ENCODE measurements at places on chromosomes 7 and 10. TPM values are rescaled to one million over a fixed set of nuclear protein-coding genes. Genes with fewer than 3 reads are reported as not detected.

The CFTR gene
- total RNA-seq, result 10.9 TPM

The TMUB1 gene
- 41.5 TPM for total RNA-seq

The ASB10 gene
- total RNA-seq, result not detected

The CALML5 gene
- not detected for total RNA-seq

The TMEM229A gene
- total RNA-seq, result not detected

The TRPV5 gene
- not detected for total RNA-seq

The BHLHA15 gene
- 0.94 TPM for total RNA-seq

The DGKI gene
- 8.0 TPM for total RNA-seq

The BAIAP2L1 gene
- total RNA-seq, result 25.8 TPM

The LRMDA gene
- 11.7 TPM for total RNA-seq

The LHFPL3 gene
- total RNA-seq, result not detected

The TMEM236 gene
- total RNA-seq, result 0.10 TPM

The ADAP1 gene
- total RNA-seq, result 4.8 TPM

The RBP4 gene
- 5.8 TPM for total RNA-seq

The ING3 gene
- total RNA-seq, result 20.4 TPM

The TMEM130 gene
- 0.60 TPM for total RNA-seq

- no peak for DNase-seq
These were observed 22.7 kb downstream of the MICALL2 start for GRCh38 chr7:1436608-1437007.

- peak; percentile 87 for DNase-seq
These were observed 56.0 kb downstream of the UBE2H start for GRCh38 chr7:129896568-129897382.

DNA sequence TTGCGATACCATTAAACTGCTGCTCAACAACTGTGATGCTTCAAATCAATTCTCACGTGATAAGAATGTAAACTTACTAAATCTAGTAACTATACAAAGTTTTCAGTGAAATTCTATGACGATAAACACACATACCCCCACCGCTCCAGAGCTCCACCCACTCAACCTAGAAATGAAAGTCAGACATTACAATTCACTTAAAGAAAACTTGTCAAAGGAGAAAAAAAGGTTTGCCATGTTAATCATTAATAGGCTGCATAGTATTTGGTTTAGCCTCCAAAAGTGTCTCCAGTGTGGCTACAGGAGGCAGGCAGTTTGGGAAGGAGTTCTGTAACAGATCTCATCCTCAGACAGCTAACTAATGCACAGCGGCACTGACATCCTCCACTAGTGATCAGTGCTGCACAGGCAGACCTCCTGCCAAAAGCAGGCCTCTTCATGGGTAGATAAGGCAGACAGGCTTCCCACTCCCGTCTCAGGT, 3.1 kb downstream of the HERPUD2 start:
- peak; percentile 23 for DNase-seq

DNA sequence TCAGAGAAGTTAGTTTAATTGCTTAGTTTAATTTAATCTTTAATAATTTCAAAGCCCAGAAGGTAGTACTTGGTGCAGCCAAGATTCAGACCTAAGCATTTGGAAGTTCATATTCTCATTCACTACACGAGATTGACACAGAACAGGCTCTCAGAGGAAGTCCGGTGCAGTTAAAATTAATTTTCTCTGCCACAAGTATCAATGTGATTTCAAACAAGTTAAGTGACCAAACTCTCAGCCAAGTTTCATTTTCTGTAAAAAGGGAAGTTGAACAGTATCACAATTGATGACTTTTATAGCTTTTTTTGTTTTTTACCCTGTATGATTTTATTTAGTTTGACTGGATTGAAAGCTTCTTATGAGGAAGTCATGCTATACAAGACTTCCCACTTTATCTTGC, 1494.9 kb upstream of the LRRTM3 start:
- DNase-seq, result no peak

GRCh38 chr10:16996530-16996964, 133.1 kb downstream of the CUBN start:
- no peak for DNase-seq

GRCh38 chr10:123655751-123656150, 10.4 kb upstream of the GPR26 start:
- no peak for DNase-seq

DNA sequence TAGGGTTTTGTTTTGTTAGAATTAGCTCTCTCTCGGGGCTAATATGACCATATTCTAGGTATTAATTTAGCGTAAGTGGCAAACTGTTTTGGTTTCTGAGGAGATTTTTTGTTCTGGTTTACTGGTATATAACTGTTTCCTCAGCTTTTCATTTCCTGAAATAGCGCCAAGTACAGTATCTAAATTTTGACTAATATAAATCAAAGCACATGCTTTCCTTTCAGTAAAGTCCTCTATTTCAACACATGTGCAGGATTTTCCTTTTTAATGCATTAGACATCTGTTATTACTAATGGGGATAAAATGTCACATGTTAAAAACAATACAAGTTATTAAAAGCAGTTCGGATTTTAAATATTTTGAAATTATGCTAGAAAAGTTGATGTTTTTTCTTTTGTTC, 11.3 kb downstream of the FERD3L start:
- DNase-seq, result no peak

DNA sequence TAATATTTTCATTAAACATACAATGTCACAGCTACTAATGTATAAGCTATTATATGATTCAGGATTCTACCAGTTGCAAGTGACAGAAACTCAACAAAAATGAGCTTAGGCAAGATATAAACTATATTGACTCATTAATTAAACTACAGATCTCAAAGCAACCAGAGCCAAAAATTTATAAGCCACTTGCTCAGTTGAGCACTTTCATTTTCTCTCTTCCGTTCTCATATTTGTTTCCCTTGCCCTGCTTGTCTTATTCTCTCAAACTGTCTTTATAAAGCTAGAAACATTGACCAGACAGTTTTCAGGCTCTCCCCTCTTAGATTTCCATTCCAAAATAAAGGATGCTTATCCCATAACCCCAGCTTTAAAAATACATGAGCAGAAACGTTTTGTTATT, 60.2 kb upstream of the DGKB start:
- no peak for DNase-seq

DNA sequence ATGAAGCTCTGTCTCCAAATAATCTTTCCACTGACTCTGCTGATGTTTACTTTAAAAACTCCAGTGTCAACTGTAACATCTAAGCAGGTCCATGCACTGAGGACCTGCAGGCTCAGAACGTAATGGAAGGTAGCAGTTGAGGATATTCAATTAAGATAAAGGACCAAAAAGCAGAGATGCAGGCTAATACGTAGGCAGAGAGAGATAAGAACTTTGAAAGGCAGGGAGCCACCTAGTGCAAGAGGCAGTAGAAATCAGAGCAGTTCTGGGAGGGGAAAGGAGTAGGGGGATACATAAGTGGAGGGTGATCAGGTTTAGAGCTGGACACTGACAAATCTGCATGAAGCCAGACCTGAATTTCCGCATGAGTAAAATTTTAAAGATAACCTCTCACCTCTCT, 114.5 kb upstream of the POM121L12 start:
- no peak for DNase-seq

DNA sequence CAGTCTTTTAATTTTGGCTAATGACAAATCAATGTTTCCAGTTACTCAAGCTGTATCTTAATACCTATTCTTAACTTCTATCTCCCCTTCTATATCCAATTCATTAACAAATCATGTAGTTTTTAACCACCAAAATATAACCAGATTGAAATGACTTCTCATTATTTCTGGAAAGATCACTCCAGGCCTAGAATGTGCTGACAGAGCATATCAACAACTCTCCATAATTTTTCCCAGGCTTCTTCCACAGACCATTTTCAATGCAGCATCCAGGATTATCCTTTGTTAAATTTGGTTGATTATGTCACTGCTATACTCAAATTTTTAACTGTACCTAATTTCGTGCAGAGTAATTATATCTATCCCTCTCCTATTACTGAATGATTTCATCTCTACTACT, 704.1 kb downstream of the PCDH15 start:
- DNase-seq, result no peak

- no peak for DNase-seq
These were observed 74.5 kb downstream of the SLC13A1 start for GRCh38 chr7:123125231-123125630.

DNA sequence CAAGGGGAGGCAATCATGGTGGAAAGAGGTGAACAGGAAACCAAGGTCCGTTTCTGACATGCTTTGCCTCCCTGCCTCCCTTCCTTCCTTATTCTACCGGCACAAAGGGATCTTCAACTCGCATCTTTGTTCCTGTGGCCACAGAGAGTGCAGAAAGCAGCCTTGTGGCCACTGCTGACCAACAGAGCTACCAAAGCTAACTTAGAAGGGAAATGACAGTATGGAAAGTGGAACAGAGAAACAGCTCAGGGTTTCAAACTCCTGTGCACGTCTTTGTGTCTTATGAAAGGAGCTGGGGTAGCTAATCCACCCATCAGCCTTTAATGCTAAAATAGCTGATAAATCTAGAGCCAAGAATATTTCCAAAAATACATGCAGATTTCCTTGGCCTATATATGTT, 588.0 kb downstream of the SORCS1 start:
- no peak for DNase-seq

DNA sequence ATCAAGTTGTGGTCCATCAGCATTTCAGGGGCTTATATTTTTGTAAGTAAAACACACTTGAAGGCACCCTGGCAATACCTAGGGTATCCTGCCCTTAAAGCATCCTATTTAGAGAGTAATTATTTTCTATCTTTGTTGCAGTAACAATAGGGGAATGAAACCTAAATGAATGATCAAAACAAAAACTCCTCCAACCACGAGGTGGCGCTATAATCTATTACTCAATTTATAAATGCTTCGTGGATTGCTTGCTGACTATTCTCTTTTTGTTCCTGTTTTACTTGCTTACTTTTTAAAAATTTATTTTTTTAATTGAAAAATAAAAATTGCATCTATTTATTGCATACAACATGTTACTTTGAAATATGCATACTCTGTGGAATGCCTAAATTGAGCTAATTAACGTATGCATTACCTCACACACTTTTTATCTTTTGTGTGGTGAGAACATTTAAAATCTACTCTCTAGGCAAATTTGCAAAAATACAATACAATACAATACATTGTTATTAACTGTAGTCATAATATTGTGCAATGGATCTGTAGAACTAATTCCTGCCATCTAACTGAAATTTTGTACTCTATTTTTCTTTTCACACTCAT, 147.7 kb upstream of the BMPER start:
- peak; percentile 32 for DNase-seq

DNA sequence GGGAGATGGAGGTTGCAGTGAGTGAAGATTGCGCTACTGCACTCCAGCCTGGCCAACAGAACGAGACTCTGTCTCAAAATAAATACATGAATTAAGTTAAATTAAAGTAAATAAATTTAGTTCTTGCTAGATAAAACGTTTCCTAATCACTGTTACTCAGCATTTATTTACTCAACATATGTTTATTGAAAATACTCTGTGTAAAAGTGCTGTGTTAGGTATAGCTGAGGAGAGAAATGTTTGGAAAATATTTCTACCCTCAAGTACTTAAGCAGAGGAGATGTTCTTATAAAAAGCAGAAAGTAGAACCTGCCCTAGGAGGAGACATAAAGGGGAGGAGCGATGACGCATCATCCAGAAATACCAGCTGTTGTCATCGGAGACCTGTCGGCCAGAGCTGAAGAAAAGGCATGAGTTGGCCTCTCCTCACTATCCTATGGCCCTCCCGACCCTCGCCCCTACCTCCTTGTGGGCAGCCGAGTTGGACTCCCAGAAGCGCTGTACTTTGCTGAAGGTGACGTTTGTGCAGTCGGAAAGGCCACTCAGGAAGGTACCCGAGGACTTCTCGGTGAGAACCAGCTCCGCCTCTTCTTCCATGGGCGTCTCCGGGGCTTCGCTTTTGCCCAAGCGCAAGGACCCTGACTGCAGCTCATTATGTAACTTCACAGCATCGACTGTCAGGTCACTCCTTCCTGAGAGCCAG, 1.1 kb downstream of the RRP12 start:
- peak; percentile 81 for DNase-seq

DNA sequence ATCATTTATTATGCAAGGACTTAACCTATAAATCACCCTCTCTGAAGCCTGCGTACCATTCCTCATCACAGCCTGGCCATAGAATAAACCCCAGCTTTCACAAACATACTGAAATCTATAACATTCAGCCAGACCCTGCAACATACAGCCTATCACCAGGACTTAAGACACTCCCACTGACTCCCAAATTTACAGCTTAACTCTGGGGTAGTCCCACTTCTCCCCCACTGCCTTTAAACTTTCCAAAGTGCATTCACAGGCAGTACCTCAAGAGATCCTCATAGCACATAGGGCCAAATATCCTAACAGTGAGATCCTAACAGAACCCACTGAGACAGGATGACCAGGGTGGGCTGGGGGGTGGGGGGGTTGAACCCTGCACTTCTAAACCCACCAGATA, 3.5 kb downstream of the LDB1 start:
- no peak for DNase-seq

GRCh38 chr10:114024876-114025610, 18.6 kb upstream of the ADRB1 start:
- DNase-seq, result no peak

DNA sequence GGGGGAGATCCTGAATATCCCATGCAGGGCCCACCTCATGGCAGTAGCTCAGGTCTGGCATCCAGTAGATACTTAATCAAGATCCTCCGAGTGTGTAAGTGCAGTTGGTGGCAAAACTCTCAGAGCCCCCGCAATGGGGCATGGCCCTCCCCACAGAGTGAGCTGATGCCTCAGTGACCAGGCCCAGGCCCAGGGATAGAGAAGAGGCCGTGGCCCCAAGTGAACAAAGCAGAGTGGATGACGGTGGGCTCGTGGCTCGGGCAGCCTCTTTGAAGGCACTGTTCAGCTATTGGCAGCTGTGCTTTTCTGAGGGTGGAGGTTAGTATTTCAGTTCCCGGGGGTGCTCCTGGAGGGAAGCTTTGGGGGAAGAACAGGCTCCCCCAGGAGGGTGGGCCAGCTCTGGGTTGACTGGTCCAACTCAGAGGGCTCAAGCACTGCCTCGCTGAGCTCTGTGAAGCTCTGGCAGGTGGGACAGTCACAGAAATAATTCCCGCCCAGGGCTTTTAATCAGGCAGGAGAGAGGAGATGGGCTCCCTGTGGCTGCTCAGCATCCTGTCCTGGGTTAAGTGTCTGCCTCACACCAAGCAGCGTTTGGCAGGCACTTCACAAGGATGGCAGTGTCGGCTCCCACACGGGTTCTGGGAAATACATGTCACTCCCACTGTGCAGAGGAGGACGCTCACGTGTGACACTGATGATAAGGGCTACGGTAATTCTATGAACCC, 583.6 kb downstream of the TCERG1L start:
- no peak for DNase-seq

DNA sequence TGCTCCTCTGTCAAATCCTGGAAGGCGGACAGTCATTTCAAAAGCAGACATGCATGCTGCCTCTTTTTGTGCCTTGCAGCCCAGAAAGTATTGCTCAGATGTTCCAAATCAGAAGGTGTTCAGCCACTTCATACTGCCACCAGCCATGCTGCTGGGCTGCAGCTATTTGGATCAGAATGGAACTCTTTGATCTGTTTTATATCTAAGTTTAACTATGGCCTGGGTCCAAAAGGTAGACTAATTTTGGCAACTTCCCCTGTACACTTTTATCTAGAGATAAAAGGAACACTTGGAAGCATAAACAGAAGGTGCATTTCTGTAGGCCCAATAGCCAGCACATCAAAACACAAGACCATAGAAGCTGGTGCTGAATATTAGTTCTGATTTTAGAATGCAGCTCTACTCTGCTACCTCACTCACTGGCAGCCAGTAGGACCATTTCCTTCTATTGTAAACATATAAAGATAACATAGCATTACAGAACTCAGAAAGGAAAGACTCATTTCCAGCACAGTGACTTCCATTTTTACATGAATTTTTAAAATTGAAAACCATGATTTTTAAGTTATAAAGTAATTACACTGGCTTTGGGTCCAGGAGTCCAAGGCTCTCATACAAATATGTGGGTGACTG, 143.1 kb upstream of the CAV2 start:
- DNase-seq, result no peak

All from renal cortical epithelial cell (primary cell).